ENCODE measurements at places on chromosomes 6 and 20.
A peak's percentile ranks its signal among the peaks of the same experiment; 100 is the strongest.

DNA sequence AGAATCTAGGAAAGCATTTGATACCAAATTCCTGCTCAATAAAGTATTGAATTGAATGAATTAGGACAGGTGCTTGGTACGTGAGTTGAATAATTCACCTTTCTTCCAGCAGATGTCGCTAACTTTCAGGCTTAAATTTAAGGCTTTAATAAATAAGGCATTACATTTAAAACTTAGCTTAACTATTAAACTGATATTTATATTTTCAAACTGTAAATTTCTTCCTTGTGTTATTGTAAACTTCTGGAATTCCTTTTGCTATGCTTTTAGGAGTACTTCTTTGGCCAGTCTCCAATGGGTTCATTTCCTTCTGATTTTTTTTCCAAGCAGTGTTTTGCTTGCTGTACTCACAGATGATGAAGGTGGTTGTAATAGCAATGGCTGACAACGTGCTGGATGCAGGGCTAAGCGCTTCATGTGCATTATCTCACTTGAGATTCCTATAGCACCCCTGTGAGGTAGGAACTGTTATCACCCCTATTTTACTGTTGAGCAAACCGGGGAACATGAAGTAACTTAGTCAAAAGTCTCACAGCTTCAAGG lies 71.3 kb upstream of the SLC2A12 start:
- peak; percentile 84 for DNase-seq

DNA sequence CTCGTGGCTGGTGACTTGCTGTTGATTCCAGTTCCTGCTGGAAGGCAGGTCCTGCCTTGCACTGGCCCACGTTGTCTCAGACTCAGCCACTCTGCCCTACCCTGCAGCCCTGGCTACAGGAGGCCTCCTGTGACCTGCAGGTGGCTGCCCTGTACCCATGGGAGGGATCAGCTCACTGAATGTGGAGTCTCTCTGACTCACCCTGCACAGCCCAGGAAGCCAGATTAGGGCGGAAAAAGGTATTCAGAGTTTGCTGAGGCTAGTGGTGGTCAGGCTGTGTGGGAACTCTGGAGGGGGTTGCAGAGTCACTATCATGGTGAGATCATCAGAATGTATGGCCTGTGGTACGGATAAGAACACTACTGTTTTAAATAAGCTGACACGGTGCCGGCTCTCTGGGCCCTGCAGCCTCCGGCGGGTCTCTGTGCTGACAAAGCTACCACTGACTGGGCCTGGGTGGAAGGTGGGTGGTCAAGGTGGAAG lies 24.7 kb upstream of the PYGB start:
- DNase-seq, result peak; percentile 72

DNA sequence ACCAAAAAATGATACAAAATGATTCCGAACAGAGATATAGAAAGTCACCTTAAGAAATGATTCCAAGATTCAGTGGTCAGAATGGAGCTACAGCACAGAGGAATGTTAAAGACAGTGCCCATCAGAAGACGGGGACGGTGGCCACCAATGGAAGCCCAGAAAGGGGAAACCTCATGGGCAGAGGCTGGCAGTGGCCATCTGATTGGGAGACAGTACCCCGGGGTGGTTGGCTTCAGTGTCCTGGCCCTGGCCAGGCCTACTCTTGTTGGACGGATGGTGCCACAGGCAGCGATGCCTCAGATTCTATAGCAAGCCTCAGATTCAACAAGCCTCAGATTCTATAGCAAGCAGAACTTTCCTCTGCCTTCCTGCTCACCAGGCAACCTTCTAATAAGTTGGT lies 16.6 kb upstream of the PI16 start:
- DNase-seq, result no peak

- no peak for DNase-seq
Measured at GRCh38 chr6:30446259-30446658, 43.0 kb upstream of the HLA-E start.

DNA sequence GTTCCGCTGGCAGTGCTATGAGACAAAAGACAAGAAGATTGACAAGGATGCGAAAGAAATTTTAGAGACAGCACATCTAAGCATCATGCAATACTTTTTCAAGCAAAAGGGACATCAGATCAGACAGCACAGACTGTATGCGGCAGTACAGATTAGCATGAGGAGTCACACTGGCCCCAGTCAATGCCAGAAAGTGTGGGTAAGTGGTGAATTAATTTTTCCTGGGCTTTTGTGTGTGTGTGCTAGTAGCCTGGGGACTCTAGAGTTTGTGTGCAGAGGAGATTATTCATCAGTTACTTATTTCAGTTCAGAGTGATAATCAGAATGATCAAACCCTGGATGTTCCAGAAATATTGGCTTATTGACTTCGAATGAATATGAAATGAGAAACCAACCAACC lies 47.2 kb downstream of the LAMA4 start:
- DNase-seq, result no peak

DNA sequence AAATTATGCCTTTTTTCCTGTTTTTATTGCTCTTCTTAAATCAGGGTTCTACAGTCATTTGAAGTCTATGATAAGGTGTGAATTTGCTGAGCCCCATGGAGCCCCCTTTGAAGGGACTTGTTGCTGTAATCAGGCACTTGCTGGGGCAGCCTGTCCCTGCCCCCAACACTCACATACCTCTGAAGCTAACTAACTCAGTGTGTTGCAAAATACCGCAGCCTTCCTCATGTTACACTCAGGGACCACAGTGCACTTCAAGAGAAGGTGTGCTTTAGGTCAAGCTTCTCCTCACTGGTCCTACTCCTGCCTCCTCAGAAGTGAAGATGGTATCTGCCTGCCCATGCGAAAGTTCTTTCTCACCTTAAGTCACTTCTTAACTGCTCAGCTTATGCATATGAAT lies 66.1 kb upstream of the GLP1R start:
- DNase-seq, result no peak
